ENCODE measurements at places on chromosomes 11 and 22. TPM values are rescaled to one million over a fixed set of nuclear protein-coding genes. Genes with fewer than 3 reads are reported as not detected.

DNA sequence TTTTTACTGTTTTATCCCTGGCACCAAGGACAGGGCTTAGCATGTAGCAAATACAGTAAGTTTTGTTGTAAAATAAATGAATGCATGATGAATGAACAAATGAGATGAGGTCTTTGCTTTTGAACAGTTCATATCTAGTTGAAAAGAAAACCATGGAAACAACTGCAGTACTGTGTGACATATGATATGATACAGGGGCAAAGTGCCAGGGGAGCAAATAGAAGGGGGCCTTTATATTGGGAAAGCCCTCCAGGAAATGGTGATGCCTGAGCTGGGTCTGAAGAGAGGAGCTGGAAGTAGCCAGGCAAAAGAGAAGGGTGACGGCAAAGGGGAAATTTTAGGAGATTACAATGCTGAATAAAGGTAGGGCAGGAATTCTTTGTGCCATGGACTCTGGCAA lies 63.8 kb upstream of the UCP3 start:
- peaks cover 40% of the 10 kb centered on the region for H3K36me3 ChIP-seq
- H3K4me1 ChIP-seq: no peaks in the 10 kb centered on the region
- DNase-seq: no peak
- no peak overlapping the region for H3K27ac ChIP-seq

- H3K4me3 ChIP-seq: no peak overlapping the region
- DNase-seq: no peak
- H3K27ac ChIP-seq: no peak overlapping the region
- peaks cover 62% of the 10 kb centered on the region for H3K27me3 ChIP-seq
- H3K36me3 ChIP-seq: no peaks in the 10 kb centered on the region
Measured at GRCh38 chr11:123562158-123562557, 92.3 kb downstream of the SCN3B start.

DNA sequence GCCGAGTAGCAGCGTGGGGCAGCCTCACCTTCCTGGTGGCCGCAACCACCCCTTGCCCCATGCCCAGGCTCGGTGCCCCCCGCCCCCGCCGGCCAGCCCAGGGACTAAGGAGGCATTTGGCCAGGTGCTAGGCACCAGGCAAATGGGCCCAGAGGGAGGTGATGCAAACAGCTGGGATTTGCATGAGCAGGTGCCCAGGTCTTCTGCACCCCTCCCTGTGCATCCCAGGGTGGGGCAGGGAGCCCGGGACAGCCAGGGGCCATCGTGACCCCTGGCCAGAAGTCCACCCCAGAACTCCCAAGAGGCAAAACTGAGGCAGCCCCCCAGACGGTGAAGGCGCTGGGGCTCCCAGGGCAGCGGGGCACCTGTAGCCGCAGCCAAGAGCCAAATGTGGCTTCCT lies 18.1 kb downstream of the TRPM5 start:
- no peaks in the 10 kb centered on the region for H3K4me1 ChIP-seq
- no peaks in the 10 kb centered on the region for H3K27me3 ChIP-seq
- H3K4me3 ChIP-seq: no peak overlapping the region

DNA sequence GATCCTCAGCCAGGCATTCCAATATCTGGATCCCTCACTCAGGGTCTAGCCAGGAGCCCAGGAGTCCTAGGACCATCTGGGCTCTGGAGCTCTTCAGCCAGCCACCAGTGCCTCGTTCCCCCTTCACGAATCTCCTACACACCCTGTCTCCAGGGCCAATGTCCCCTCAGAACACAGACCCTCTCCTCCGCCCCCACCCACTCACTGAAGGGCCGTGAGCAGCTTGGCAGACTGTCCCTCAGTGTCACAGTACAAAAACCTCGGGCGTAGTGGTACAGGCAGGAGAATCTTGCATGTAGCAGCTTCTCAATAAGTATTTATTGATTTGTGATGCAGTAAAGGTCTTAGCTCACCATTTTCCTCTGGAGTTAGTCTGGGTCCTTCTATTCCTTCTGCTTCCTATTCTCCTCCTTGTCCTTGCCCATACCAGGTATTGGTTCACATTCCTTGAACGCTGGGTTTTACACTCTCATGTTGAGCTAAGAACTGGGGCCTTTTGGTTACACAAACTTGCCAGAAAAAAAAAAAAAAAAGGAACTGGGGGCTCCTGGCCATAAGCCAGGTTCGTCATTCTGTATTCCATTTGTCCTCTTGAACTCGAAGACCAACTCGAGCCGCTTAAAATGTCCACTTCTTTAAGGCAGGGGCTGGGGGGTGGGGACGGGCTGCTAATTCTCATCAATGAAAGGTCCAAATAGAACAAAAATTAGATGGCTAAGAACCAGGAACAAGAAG lies 2.3 kb downstream of the CXCR5 start:
- H3K27ac ChIP-seq: no peak overlapping the region
- H3K4me1 ChIP-seq: peaks cover 33% of the 10 kb centered on the region
- H3K36me3 ChIP-seq: peaks cover 6% of the 10 kb centered on the region
- H3K4me3 ChIP-seq: no peak overlapping the region
- DNase-seq: no peak

- H3K27ac ChIP-seq: no peak overlapping the region
- DNase-seq: no peak
- no peaks in the 10 kb centered on the region for H3K27me3 ChIP-seq
- no peaks in the 10 kb centered on the region for H3K36me3 ChIP-seq
Measured at GRCh38 chr11:35247428-35247827, 108.5 kb downstream of the CD44 start.

DNA sequence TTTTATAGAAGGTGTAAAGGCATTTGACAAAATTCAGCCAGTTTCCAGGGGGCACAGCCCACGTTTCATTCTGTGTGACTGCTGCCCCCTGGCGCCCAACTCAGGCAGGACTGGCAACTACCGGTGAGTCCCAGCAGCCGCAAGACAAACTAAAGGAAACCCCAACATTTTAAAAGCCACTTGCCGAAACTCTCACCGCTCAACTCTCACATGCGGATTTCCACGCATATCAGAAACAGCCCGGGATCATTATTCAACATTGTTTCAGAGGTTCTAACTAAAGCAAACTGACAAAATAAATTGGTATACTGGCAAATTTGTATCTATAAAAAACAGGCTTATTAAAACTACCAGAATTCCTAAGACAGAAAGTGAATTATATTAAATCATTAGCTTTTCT lies 48.2 kb downstream of the MORC2 start:
- H3K27ac ChIP-seq: no peak overlapping the region
- no peak overlapping the region for H3K4me3 ChIP-seq
- no peaks in the 10 kb centered on the region for H3K4me1 ChIP-seq
- DNase-seq: peak; percentile 72
- H3K27me3 ChIP-seq: no peaks in the 10 kb centered on the region

DNA sequence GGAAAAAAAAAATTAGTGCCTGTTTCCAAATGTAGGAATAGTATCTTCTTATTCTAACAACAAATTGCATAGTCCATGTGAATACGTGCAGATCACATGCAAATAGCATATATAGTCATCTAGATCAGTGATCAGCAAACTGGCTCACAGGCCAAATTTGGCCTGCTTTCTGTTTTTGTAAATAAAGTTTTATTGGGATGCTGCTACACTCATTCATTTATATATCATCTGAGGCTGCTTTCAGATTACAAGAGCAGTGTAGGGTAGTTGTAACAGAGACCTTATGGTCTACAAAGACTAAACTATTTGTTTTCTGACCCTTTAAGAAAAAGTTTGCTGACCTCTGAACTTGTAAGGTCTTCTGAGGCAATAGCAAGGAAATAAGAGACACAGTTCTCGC lies 65.6 kb downstream of the SFI1 start:
- no peak for DNase-seq
- no peaks in the 10 kb centered on the region for H3K27me3 ChIP-seq
- H3K4me3 ChIP-seq: no peak overlapping the region
- no peak overlapping the region for H3K27ac ChIP-seq
- peaks cover 12% of the 10 kb centered on the region for H3K36me3 ChIP-seq

GRCh38 chr11:65111159-65111743 lies 421 bp upstream of the TM7SF2 start:
- H3K36me3 ChIP-seq: peaks cover 26% of the 10 kb centered on the region
- no peak for DNase-seq
- H3K4me1 ChIP-seq: peaks cover 11% of the 10 kb centered on the region
- peak overlapping the region; percentile 94 for H3K27ac ChIP-seq
- no peaks in the 10 kb centered on the region for H3K27me3 ChIP-seq
- H3K4me3 ChIP-seq: peak overlapping the region; percentile 93

DNA sequence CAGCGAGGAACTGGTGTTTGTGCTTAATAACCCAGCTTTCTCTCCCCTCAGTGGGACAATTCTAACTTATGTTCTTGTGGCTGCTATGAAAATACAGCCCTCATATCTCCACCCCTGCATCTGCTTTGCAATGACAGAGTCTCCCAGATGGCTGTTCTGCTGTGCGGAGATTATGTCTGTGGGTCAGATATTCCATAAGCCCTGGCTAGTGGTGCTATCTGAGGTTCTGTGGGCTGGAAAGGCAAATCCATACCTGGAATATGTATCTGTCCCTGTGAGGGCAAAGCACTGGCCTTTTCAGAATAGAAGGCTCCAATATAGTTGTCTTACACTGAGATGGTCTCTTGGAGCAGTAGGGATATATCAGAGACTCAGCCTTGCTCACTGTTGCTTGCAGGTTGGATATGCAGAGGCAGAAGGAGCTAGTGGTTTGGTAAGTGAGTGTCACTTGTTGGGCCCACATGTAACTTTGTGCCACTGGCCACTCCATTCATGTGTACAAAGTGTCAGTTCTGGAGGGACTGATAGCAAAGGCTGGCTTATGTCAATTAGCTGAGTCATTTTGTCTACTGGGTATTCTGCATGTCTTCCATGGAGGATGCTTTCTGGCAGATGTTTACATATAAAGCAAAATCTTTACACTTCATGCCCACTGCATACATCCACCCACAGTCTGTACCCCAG lies 246.6 kb downstream of the FAM76B start:
- no peaks in the 10 kb centered on the region for H3K27me3 ChIP-seq
- no peak for DNase-seq
- H3K4me1 ChIP-seq: peaks cover 5% of the 10 kb centered on the region

DNA sequence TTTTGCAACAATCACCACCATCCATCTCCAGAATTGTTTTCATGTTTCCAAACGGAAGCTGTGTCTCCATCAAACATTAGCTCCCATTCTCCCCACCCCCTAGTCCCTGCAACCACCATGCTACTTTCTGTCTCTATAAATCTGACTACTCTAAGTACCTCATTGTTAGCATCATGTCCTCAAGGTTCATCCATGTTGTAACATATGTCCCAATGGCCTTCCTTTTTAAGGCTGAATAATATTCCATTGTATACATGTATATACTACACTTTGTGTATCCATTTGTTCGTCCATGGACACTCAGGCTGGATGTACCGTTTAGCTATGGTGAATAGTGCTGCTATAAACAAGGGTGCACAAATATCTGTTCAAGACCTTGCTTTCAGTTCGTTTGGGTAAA lies 8.2 kb upstream of the DPF2 start:
- no peak overlapping the region for H3K4me3 ChIP-seq
- H3K4me1 ChIP-seq: peaks cover 7% of the 10 kb centered on the region
- H3K27me3 ChIP-seq: no peaks in the 10 kb centered on the region
- peaks cover 43% of the 10 kb centered on the region for H3K36me3 ChIP-seq
- no peak overlapping the region for H3K27ac ChIP-seq

Gene SAA4
- total RNA-seq: not detected

Gene C11orf86
- not detected for total RNA-seq

Gene TBX1
- total RNA-seq: not detected
